IMR-90 (cell line): ENCODE measurements at places on chromosomes 1 and 21. TPM values are rescaled to one million over a fixed set of nuclear protein-coding genes. Genes with fewer than 3 reads are reported as not detected.

The MIXL1 gene
- not detected in 2 replicates for total RNA-seq

The PCP4 gene
- not detected in 2 replicates for total RNA-seq

DNA sequence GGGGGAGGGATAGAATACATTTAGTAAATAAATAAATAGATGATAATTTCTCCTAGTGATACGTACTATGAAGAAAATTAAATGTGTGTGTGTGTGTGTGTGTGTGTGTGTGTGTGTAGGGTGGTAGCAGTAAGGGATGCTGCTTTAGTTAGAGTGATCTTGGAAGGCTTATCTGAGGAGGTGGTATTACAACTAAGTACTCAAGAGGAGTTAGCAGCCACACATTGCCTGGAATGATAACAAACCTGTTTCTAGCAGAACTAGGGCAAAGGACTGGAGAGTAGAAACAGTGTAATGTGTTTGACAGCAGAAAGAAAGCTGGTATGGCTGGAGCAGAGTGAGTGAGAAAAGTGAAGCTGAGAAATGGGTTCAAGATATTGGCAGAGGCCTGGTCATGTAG lies 58.3 kb upstream of the FASLG start:
- no peak overlapping the region for H3K4me3 ChIP-seq
- H3K36me3 ChIP-seq = peaks cover 17% of the 10 kb centered on the region
- H3K27ac ChIP-seq = no peak overlapping the region
- no peaks in the 10 kb centered on the region for H3K27me3 ChIP-seq
- no peaks in the 10 kb centered on the region for H3K4me1 ChIP-seq

GRCh38 chr21:23725576-23725975 lies 1881.7 kb downstream of the MRPL39 start:
- no peak overlapping the region for H3K27ac ChIP-seq
- H3K4me1 ChIP-seq = no peaks in the 10 kb centered on the region
- no peaks in the 10 kb centered on the region for H3K36me3 ChIP-seq
- H3K27me3 ChIP-seq = no peaks in the 10 kb centered on the region

- no peaks in the 10 kb centered on the region for H3K36me3 ChIP-seq
- H3K4me3 ChIP-seq = no peak overlapping the region
- H3K4me1 ChIP-seq = no peaks in the 10 kb centered on the region
- DNase-seq = no peak
- H3K27ac ChIP-seq = no peak overlapping the region
Measured at GRCh38 chr1:88609051-88609450, 75.0 kb upstream of the PKN2 start.

The RGS18 gene
- under 0.01 and 0.18 TPM in 2 replicates for total RNA-seq

The PEX19 gene
- 43.3 and 67.7 TPM in 2 replicates for total RNA-seq

GRCh38 chr1:185316163-185317033 lies 645 bp downstream of the IVNS1ABP start:
- peak overlapping the region; percentile 94 for H3K27ac ChIP-seq
- H3K4me3 ChIP-seq = peak overlapping the region; percentile 89
- H3K4me1 ChIP-seq = peaks cover 7% of the 10 kb centered on the region
- no peaks in the 10 kb centered on the region for H3K27me3 ChIP-seq

GRCh38 chr21:37505963-37506362 lies 139.4 kb downstream of the DYRK1A start:
- peaks cover 44% of the 10 kb centered on the region for H3K36me3 ChIP-seq
- no peaks in the 10 kb centered on the region for H3K27me3 ChIP-seq
- DNase-seq = no peak
- peaks cover 3% of the 10 kb centered on the region for H3K4me1 ChIP-seq
- H3K4me3 ChIP-seq = no peak overlapping the region
- no peak overlapping the region for H3K27ac ChIP-seq

- H3K27ac ChIP-seq = no peak overlapping the region
- H3K36me3 ChIP-seq = peaks cover 46% of the 10 kb centered on the region
- H3K4me1 ChIP-seq = no peaks in the 10 kb centered on the region
- DNase-seq = no peak
- no peak overlapping the region for H3K4me3 ChIP-seq
- no peaks in the 10 kb centered on the region for H3K27me3 ChIP-seq
Measured at GRCh38 chr1:52416811-52417210, 12.4 kb downstream of the PRPF38A start.

DNA sequence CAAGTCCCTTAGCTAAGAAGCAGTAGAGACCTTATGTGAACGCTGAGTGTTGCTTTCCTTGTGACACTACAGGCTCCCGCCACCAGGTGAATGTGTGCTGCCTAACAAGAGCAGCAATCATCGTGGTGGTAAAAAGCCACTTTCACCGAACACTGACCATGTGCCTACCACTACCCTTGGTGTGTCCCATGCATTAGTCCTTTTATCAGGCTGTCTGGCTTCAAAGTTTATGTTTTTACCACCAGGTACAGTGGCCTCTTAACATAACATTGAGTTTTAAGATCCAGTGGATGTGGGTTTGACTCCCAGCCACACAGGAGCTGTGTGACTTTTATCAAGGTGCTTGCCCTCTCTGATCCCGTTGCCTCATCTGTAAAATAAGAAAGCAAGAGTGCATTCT lies 1.7 kb downstream of the C1QB start:
- no peak for DNase-seq
- H3K36me3 ChIP-seq = no peaks in the 10 kb centered on the region
- peaks cover 75% of the 10 kb centered on the region for H3K27me3 ChIP-seq
- no peak overlapping the region for H3K27ac ChIP-seq
- no peak overlapping the region for H3K4me3 ChIP-seq

The KRTAP26-1 gene
- total RNA-seq = not detected in 2 replicates

The SLC9A1 gene
- total RNA-seq = 1.9 and 2.0 TPM in 2 replicates
